ENCODE measurements at places on chromosomes 16 and 17.

- DNase-seq: no peak
Observed at GRCh38 chr17:27360507-27360906, 66.6 kb downstream of the WSB1 start.

DNA sequence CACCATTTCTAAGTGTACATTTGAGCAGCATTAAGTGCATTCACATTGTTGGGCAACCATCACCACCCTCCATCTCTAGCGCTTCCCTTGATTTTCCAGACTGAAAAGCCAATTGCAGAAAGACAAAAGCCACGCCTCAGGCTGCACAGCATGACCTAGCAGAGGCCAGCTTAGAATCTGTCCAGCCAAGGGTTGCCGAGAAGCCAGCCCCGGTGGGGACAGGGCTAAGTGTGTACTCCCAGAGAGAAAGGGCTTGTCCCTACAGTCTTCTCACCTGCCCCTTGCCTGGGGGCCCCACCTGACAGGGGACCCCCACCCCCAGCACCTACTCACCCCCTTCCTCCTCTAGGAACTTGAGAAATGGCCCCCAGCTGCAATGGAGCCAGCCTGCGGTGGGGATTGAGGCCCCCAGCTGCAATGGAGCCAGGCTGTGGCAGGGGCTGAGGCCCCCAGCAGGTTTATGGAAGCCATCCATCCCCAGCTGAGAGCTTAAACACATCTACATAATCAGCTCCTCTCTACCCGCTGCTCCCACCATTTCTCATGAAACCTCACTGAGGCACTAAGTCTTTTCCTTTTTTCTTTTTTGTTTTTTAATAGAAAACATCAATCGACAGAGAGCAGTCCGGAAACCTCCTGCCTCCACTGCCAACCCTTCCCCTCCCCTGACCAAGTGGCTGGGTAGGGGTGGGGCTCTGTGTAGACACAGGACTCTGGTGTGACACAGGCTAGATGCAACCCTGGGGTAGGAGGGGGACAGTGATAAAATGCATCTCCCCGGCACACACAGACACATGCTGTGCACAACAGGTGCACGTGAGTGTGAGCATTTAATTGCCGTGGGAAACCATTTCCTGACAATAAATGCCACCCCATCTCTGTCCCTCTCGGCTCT lies 77.9 kb downstream of the CCT6B start:
- no peak for DNase-seq

DNA sequence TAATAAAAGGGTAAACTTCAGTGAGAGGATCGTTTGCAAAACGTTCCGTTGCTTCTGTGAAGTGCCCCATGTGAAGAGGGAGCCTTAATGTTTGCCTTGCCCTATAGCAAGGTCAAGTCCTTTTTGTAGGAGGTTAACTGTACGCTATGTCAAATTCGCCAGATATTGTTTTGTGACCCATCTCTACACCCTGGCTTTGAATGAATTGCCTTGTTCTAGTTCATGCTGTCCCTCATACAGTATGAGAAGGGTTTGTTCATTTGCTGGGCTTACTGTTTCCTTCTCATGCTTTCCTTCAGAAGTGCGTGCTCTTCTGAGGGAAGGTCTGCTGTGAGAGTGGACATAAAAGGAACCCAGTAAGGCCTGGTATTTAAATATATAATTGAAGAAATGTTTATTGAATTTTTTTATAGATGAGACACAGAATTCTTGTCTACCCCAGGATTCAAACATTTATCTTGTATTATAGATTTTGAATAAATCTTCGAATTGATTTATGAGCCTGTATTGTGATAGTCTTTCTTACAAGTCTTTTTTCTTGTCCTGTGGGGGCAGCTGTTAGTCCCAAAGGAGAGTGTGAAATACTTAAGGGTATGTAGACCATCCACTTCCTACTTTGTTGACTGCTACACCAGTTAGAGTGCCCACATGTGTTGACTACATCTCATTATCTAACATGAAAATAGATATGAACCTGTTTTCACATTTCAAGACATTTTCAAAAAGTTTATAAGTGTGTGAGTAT lies 1.7 kb downstream of the MAP3K3 start:
- no peak for DNase-seq

DNA sequence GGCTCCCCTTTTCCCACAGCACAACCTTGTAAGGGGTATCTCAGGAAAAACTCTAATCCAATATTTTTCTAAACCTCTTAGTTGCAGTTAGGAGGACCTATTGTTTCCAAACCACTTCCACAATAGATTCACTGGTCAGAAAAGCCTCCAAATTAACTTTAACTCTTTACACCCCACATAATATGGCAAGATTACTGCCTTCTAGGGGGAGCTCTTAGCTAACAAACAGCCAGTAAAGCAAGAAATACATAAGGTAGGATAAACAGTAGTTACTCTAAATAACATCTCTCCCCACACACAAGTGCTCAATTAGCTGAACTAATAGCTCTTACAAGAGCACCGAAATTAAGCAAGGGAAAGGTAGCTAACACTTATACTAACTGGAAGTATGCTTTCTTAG lies 192.1 kb upstream of the KIF2B start:
- DNase-seq: no peak

DNA sequence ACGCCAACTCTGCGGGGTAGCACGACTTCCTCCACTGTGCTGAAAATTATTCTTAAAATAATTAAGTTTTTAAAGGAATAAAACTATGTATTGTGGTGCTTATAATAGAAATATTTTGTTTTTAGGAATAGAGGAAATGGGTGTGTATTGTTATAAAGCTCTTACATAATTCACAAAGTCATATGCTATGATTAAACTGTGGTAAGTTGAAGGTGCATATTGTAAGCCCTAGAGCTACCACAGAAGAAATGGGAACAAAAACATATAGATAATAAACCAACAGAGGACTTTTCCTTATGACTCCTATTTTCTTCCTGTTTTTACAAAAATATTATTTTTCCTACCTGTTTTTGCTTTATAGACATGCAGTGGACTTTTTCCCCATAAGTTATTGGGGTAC lies 4.3 kb upstream of the SLFN11 start:
- DNase-seq: no peak

DNA sequence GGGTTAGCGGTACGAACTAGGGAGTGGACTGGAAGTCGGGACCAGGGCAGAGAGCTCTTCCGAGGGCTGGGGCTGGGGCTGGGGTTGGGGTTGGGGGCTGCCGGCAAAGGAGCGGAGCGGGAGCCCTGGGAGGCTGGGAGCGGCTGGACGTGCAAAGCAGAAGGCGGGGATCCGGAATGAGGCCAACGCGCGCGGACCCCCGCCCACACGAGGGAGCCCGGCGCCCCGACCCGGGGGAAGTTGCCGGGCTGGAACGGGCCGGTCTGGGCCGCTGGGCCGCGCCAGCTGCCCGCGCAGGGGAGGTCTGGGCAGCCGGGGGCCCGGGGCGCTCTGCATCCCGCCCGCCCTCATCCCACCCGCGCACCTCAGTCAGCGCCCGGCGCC lies 323 bp downstream of the ST3GAL2 start:
- DNase-seq: no peak

GRCh38 chr16:81446907-81447268 lies 2.3 kb downstream of the CMIP start:
- no peak for DNase-seq

DNA sequence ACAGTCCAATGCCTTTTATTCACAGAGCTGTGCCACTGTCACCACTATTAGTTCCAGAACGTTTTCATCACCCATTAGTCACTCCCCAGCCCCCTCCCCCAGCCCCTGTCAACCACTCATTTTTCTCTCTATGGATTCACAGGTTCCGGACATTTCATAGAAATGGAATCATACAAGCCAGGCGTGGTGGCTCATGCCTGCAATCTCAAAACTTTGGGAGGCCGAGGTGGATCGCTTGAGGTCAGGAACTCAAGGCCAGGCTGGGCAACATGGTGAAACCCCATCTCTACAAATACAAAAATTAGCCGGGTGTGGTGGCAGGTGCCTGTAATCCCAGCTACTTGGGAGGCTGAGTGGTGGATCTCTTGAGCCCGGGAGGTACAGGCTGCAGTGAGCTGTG lies 759 bp upstream of the PAM16 start:
- DNase-seq: no peak

DNA sequence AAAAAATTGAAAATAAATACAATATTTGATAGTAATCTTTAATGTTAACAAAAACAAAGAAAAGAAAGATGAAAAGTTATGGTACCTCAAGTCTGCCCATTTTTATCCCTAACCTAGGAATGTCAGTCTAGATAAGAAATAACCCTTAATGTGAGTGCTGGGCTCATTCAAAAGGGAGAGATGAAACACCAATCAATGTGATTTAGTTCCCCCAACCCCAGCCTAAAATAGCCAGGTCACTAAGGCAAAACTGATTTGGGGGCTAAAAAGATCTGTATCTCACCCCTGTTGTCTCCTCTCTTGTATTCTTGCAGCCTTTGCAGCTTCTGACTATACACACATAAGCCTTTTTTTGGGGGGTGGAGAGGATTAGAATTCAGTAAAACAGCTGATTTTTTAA lies 3.2 kb upstream of the IGF2BP1 start:
- no peak for DNase-seq

DNA sequence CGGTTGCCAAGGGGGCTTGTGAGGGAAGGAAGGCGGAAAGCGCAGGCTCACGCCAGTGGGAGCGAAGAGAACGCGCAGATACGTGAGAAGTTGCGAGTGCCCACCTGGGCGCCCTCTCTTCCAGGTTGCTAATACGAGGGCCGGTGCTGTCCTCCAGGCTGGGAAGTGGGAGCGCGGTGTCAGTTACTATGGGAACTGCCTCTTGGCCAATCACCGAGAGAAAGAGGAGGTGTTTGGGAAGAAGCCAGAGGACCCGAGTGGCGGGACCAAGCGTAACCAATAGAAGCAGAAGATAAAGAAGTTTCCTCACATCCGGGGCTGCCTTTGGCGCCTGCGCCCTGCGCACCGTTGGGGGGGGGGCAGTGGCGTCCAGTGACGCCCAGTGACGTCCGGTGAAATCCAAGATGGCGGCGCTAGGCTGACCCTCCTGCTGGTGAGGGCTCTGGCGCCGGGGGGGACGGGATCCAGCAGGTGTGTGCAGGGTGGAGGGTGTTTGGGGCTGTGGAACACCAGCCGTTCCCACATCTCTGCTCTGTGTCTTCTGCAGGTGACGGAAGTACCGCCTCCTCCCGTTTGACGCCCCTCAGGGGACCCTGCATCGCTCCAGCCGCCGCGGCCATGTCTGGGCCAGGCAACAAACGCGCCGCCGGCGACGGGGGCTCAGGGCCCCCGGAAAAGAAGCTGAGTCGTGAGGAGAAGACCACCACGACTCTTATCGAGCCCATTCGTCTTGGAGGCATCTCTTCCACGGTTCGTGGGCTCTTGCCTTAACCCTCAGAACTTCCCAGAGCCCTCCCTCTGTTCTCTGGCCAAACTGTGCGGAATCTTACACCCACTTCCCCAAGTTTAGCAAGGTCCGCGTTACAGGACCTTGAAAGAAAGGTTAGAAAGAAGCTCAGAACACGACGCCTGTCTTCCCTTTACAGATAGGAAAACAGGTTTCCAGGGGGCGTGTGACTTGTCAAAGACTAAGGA lies at the start of the genes CFAP119 and RNF40:
CFAP119 (minus strand) TSS at position 135 of the 975 bp plus-strand sequence. CDS start 314 bp downstream, outside the sequence.
RNF40 (plus strand) TSS at position 395 of the 975 bp plus-strand sequence; CDS start at position 619, 224 bp downstream.
- DNase-seq: peak; percentile 95

DNA sequence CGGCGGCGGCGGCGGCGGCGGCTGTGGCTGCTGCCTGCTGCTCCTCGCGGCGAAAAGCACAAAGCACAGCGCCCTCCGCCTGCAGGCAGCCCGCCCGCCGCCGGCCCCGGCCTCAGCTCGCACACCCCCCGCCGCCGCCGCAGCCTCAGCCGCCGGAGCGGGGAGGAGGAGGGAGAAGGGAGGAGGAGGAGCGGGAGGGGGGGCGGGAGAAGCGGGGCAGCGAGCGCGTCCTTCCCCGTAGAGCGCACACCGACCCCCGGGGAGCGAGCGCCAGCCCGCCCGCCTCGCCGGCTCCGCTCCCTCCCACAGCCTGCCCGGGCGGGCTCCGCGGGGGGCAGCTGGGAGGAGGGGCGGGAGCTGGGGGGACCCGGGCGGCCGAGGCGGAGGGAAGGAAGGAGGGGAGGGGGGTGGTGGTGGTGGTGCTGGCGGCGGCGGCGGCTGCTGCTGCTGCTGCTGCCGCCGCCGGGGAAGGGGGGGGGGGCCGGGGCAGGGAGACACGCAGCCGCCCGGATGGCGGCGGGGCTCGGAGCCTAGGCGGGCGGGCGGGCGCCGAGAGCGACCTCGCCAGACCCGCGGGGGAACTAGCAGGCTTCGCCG lies at the start of gene UBTF:
UBTF (minus strand) TSS at position 60 of the 597 bp plus-strand sequence. CDS start 1,446 bp downstream, outside the sequence.
- no peak for DNase-seq

DNA sequence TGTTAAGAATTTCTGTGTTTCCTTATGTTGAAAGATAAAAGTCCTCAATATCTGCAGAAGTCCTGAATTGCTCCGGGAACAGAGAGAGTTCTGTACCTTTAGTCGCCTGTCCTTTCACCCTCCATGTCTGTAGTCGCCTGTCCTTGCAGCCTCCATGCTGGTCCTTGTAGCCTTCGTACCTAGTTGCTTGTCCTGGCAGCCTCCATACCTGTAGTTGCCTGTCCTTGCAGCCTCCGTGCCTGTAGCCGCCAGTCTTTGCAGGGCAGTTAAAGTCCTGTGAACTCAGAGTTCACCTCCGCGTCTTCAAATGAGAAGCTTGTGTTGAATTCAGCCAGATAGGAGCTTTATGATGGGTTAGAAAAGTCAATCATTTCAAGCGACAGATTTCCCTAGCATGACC lies 19.5 kb upstream of the ITGAX start:
- no peak for DNase-seq

DNA sequence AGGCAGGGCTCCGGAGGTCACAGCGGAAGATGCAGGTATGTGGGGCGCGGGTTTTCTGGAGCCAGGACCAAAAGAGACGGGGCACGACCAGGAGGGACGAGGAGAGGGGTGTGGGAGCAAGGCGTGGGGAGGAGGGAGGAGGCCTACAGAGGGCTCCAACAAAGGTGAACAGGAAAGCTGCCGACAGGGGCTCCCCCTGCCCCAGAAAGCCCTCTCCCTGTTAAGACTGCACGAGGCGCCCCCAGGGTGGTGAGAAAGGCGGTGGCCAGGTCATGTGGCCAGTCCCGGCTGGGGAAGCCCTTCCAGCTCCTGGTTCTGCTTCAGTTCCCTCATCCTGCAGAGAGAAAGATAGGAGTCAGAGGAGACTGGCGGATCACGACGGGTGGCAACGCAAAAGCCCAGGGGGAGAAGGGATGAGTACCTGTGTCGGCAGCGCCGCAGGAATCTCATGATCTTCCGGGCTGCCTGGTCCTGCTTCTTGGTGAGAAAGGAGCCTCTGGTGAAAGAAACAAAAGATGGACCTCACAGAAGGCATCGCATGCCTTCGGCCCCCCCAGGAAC lies 949 bp upstream of the SPAG7 start:
- no peak for DNase-seq

DNA sequence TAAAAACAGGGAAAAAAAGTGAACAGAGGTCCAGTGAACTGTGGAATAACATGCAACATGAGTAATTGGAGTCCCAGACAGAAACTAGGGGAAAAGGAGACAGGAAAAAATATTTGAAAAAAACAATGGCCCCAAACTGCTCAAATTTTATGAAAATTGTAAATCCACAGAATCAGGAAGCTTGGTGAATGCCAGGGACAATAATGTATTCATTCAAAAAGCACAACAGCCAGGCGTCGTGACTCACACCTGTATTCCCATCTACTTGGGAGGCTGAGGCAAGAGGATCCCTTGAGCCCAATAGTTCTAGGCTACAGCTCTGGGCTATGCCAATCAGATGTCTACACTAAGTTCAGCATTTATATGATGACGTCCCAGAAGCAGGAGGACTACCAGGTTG lies 23.7 kb downstream of the NCOR1 start:
- DNase-seq: no peak

GRCh38 chr17:79809530-79810129 lies 12.8 kb upstream of the CBX8 start:
- no peak for DNase-seq

Data from left renal cortex interstitium (tissue), 4 donors.